ENCODE measurements at places on chromosomes 7 and 10. TPM values are rescaled to one million over a fixed set of nuclear protein-coding genes. Genes with fewer than 3 reads are reported as not detected.

The HOXA9 gene
- not detected for total RNA-seq

The LRWD1 gene
- total RNA-seq: 31.0 TPM

The ZCCHC24 gene
- 2.5 TPM for total RNA-seq

The ZNF680 gene
- total RNA-seq: 3.6 TPM

The C10orf53 gene
- not detected for total RNA-seq

The MYL10 gene
- total RNA-seq: not detected

The MRPS33 gene
- 49.6 TPM for total RNA-seq

The SORCS3 gene
- total RNA-seq: not detected

The GBX1 gene
- total RNA-seq: not detected

The HGF gene
- total RNA-seq: 0.49 TPM

The LIPJ gene
- not detected for total RNA-seq

The CBLL1 gene
- 21.3 TPM for total RNA-seq

The HOXA1 gene
- 0.28 TPM for total RNA-seq

The CLRN3 gene
- total RNA-seq: not detected

The BEND7 gene
- 3.2 TPM for total RNA-seq

The ITGA8 gene
- not detected for total RNA-seq

The MRC1 gene
- total RNA-seq: not detected

The LGI1 gene
- total RNA-seq: not detected

The UCN3 gene
- total RNA-seq: not detected

The TFPI2 gene
- total RNA-seq: 98.0 TPM

The WDFY4 gene
- total RNA-seq: not detected

The PDE1C gene
- total RNA-seq: not detected

The ADAM8 gene
- total RNA-seq: 30.5 TPM

The NME8 gene
- total RNA-seq: not detected

The PON3 gene
- total RNA-seq: not detected

The MOGAT3 gene
- total RNA-seq: not detected

The SFRP5 gene
- total RNA-seq: not detected

The WDR91 gene
- total RNA-seq: 10.8 TPM

The ANKRD61 gene
- not detected for total RNA-seq

The ENTPD1 gene
- total RNA-seq: not detected

The CNTNAP2 gene
- total RNA-seq: 4.3 TPM

The PIK3CG gene
- not detected for total RNA-seq

The UTF1 gene
- not detected for total RNA-seq

The KAZALD1 gene
- 3.8 TPM for total RNA-seq

The LRRC17 gene
- total RNA-seq: 2.0 TPM

The GTF2IRD1 gene
- total RNA-seq: 21.3 TPM

The DNAAF5 gene
- 57.6 TPM for total RNA-seq

The PTPN20 gene
- 0.63 TPM for total RNA-seq

The HABP2 gene
- total RNA-seq: not detected

The FAM25G gene
- 5.3 TPM for total RNA-seq

The TMEM273 gene
- total RNA-seq: not detected

The CLDN4 gene
- 126 TPM for total RNA-seq

The UPF2 gene
- 14.1 TPM for total RNA-seq

The TLX1 gene
- total RNA-seq: 2.2 TPM

The FAM25A gene
- 20.3 TPM for total RNA-seq

The LIPN gene
- 0.93 TPM for total RNA-seq

The DPYSL4 gene
- 0.14 TPM for total RNA-seq

The ACTR3C gene
- total RNA-seq: 1.8 TPM

The RBM20 gene
- total RNA-seq: 0.28 TPM

The TMEM26 gene
- total RNA-seq: 0.07 TPM

The ZNF25 gene
- total RNA-seq: 3.2 TPM

All from airway epithelial cell (primary cell).